ENCODE measurements at places on chromosomes 1 and 21. TPM values are rescaled to one million over a fixed set of nuclear protein-coding genes. Genes with fewer than 3 reads are reported as not detected.
A peak's percentile ranks its signal among the peaks of the same experiment; 100 is the strongest.

The TMEM69 gene
- total RNA-seq: 34.5 TPM

The C1QC gene
- total RNA-seq: not detected

The TEDDM1 gene
- total RNA-seq: not detected

The MMEL1 gene
- total RNA-seq: 1.2 TPM

GRCh38 chr1:35708441-35708921, 10.2 kb downstream of the C1orf216 start:
- H3K27ac ChIP-seq: no peak overlapping the region
- H3K4me1 ChIP-seq: peaks cover 17% of the 10 kb centered on the region
- H3K4me3 ChIP-seq: peak overlapping the region; percentile 45
- peaks cover 29% of the 10 kb centered on the region for H3K27me3 ChIP-seq
- DNase-seq: peak; percentile 53

- H3K27me3 ChIP-seq: no peaks in the 10 kb centered on the region
- H3K4me1 ChIP-seq: no peaks in the 10 kb centered on the region
- no peak for DNase-seq
- H3K4me3 ChIP-seq: no peak overlapping the region
- H3K36me3 ChIP-seq: peaks cover 2% of the 10 kb centered on the region
Measured at GRCh38 chr1:11967028-11967547, 13.2 kb upstream of the MFN2 start.

- H3K4me1 ChIP-seq: peaks cover 10% of the 10 kb centered on the region
- no peak overlapping the region for H3K27ac ChIP-seq
- H3K36me3 ChIP-seq: no peaks in the 10 kb centered on the region
- H3K4me3 ChIP-seq: no peak overlapping the region
Measured at GRCh38 chr1:183580281-183580682, 10.0 kb downstream of the NCF2 start.

GRCh38 chr1:198132060-198132781, 24.6 kb upstream of the NEK7 start:
- no peaks in the 10 kb centered on the region for H3K36me3 ChIP-seq
- no peaks in the 10 kb centered on the region for H3K27me3 ChIP-seq
- no peak for DNase-seq
- H3K27ac ChIP-seq: no peak overlapping the region
- no peak overlapping the region for H3K4me3 ChIP-seq

GRCh38 chr1:176993587-176993986, 170.9 kb downstream of the ASTN1 start:
- DNase-seq: no peak
- no peak overlapping the region for H3K27ac ChIP-seq
- H3K36me3 ChIP-seq: no peaks in the 10 kb centered on the region
- H3K4me3 ChIP-seq: no peak overlapping the region
- no peaks in the 10 kb centered on the region for H3K4me1 ChIP-seq

GRCh38 chr1:53154859-53155438, 12.5 kb upstream of the SLC1A7 start:
- H3K4me1 ChIP-seq: no peaks in the 10 kb centered on the region
- no peak overlapping the region for H3K27ac ChIP-seq
- no peak overlapping the region for H3K4me3 ChIP-seq
- H3K27me3 ChIP-seq: peaks cover 2% of the 10 kb centered on the region
- no peak for DNase-seq
- no peaks in the 10 kb centered on the region for H3K36me3 ChIP-seq
